ENCODE measurements at places on chromosomes 6 and 20.

- no peak for DNase-seq
Measured at GRCh38 chr6:132933090-132933489, 118.7 kb downstream of the RPS12 start.

- no peak for DNase-seq
Measured at GRCh38 chr20:14568701-14569100, 231.3 kb upstream of the FLRT3 start.

DNA sequence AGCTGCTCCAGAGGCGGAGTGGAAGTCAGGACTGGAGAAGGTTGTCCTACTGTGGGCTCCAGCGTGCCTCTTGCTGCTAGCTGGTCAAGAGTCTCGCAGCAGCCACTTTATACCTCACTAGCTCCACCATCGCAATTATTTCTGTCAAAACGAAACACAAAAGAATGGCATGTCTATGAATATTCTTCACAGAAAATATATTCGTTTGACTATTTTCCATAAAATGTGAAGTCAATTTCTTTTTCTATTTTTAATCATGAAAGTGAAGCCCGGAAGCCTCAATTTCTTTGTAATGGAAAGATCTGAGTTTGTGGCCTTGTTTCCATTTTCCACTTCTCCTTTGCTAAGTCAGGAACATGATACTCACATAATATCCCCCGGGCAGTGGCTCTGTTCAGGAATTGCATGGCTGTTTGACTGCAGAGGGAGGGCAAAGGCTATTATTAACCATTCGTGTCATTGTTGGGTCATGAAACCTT, 51.7 kb downstream of the DTD1 start:
- no peak for DNase-seq

DNA sequence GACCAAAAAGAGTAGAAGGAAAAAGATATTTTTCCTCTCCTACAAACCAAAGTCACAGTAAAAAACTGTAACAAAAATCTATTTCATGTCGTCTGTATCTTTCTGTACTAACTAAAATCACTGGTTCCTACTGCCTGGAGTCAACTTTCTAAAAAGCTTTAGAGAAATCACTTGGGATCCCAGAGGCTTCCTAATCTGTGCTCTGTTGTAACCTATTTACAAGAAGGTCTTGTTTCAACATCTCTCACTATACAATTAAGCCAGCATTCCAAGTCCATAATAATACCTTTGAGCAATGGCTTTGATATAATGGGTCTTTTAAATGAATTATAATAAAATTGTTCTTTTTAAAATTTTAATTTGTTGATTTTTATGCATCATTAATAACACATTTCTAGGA, 20.4 kb downstream of the RAB23 start:
- DNase-seq = no peak

DNA sequence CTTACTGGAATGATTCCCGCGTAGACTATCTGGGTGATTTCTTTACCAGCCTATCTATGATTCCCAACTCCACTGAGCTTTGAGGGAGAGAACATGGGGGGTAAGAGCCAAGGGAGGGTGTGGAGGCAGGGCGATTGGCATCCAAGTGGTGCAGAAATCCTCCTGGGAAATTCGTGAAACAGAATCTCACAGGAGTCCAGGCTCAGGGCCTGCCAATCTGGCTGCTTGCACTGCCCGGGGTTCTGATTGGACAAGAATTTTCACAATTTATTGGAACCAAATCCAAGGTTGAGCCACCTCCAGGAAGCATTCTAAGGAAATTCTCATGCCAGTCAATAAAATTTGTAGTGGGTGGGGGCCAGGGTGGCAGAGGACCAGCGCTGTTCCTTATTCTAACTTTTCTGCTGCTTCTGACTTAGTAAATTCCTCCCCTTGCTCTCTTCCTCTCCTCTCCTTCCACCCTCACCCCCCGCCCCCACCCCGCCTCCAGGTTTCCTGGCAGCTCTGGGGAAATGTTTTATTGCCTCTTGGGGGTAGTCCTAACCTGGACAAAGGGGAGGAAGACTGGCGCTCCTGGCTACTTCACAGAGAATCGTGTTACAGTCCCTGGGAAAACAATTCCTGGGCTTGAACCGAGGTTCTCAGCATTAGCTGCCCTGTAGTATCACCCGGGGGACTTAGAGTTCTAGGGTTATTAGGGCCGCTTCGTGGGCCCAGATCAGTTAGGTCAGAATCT, 3.1 kb downstream of the BMP6 start:
- no peak for DNase-seq

GRCh38 chr20:4017051-4017712, 1.8 kb upstream of the RNF24 start:
- DNase-seq = no peak

DNA sequence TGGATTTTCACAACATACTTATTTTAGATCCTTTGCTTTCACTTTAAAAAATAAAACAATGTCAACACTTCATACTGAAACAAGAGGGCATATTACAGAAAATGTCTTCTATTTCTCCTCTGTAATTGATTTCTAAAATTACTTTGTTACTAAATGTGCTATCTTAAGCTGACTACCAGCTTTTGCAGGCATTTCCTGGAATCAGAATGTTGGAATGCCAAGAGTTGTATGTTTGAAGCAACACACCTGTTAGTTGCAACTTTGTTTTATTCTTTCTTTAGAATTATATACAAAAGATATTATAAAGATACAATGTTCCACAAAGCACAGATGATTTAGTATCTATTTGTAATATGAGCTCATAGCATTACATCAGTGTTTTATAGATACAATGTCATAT, 62.5 kb upstream of the TMEM170B start:
- no peak for DNase-seq

GRCh38 chr6:127547215-127547614, 28.1 kb upstream of the MTCL3 start:
- no peak for DNase-seq
